ENCODE measurements at places on chromosomes 12 and 14.

DNA sequence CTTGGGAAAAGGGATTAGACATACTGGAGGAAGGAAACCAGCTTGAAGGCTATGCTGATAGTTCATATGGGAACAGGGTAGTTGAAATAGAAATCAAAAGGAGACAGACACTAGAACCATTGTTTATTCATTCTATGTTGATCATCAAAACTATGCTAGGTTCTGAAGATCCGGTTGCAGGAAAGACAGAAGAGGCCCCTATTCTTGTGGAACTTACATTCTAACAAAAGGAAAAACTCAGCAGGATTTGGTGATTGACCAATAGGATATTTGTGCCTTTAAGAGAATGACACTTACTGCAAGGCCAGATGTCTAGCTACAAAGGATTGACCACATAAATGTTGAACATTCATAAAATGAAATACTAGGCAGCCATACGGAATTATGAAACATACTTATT, 179.2 kb downstream of the AKAP6 start:
- no peak for DNase-seq

- no peak for DNase-seq
Observed at GRCh38 chr12:132170637-132171292, 26.5 kb downstream of the NOC4L start.

GRCh38 chr14:95258754-95259593, 60.7 kb downstream of the CLMN start:
- no peak for DNase-seq

DNA sequence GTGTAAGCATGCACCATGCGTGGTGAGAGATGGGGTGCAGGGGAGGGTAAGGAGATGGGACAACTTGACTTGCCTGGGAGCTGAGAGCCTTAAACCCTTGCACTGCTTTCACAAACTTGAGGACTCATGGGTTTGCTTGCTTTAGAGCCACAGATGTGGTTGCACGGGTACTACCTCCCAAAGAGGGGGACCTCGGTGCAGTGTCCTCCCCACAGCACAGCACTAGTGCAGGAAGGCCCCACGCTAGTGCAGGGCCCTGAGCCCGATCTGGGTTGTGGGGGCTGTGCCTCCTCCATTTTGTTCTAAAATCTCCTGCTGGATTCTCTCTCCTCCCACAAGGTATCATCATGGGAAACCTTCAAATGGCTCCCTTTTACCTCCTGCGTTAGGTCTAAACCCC, 11.2 kb downstream of the KRT72 start:
- no peak for DNase-seq

DNA sequence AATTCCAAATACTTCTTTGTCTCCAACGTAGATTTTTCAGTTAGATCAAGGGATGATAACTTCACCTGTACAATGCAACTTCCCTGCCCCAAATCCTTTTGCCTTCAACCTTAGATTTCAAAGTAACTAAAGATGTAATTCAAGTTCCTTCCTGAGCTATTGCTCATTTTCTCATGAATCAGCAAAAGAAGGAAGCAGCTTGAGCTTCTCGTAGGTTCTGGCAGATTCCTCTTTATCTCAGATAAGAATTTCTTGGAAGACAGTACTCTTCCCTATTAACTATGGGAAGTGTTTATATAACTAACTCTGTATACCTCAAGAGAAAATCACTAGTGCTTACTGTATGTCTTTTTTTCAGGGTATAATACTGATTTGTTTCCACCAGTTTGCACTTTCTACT, 203.8 kb downstream of the RASSF9 start:
- no peak for DNase-seq

GRCh38 chr12:47805417-47805816, 14.3 kb downstream of the HDAC7 start:
- DNase-seq: no peak

DNA sequence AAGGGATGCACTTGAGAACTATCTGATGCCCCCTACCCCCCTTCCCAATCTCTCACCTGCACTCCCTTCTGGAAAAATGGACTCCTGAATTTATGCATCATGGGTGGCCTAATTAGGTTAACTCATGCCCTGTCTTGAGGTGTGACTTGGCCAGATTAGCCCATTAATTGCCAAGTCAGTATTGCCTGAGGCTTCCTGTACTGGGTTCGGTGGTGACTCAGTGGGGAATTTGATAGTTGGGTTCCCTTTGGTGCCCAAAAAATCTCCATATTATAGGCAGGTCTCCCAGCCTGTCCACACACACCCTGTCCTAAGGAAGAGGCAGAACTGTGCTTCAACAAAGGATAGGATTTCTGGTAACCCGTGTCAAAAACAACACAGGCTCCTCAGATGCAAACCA, 146.1 kb downstream of the CHST11 start:
- DNase-seq: no peak

- no peak for DNase-seq
Observed at GRCh38 chr12:43293396-43293795, 258.6 kb downstream of the ADAMTS20 start.

DNA sequence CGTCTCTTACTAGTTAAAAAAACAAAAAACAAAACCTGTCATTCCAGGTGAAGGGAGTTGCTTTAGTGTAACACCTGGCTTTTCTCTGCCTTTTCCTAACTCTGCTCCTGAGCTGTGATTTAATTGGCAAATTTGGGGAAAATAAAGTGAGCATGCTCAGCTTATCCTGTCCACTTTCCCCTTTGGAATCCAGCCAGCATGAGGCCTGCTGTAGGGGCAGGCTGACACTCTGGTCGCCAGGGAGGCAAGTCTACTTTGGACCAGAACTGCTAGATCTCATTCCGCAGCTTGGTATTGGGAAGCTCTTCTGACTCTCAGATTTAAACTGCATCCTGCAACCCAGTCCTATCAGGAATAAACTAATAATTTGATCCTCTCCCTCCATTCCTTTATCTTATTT, 30.1 kb downstream of the CDKN1B start:
- no peak for DNase-seq

- DNase-seq: peak; percentile 39
Observed at GRCh38 chr12:123237646-123238329, 4.6 kb downstream of the MTRFR start.

DNA sequence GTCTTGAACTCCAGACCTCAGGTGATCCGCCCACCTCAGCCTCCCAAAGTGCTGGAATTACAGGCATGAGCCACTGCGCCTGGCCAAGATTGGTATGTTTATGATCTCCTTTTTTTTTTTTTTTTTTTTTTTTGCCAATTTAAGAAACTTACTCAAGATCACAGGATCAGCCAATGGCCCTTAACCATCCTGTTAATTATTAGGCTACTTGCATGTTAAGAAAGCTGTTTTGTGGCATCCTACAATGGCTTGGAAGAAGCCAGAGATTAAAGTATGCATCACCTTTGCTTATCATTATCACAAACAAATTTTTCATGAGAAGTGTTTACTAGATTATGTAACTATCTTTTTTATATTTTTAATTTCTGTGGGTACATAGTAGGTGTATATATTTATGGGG, 140.2 kb downstream of the BCAT1 start:
- DNase-seq: no peak

DNA sequence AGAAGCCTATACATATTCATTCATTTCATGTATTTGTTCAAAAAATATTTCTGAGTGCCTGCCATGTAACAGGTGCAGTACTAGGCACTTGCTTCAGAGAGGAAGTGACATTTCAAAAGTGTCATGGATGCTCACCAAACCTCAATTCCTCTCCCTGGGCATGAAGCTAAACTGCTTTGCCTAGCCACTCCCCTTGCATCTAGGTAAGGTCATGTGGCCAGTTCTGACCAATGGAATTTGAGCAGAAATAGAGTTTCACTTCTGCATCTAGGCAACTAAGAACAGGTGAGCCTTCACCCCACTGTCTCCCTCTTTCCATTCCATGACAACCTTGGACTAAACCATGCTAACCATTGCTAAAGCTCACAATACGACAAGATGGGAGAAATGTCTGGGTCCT, 27.6 kb downstream of the TC2N start:
- no peak for DNase-seq

GRCh38 chr14:49691031-49691430, 1.9 kb upstream of the KLHDC1 start:
- DNase-seq: no peak

DNA sequence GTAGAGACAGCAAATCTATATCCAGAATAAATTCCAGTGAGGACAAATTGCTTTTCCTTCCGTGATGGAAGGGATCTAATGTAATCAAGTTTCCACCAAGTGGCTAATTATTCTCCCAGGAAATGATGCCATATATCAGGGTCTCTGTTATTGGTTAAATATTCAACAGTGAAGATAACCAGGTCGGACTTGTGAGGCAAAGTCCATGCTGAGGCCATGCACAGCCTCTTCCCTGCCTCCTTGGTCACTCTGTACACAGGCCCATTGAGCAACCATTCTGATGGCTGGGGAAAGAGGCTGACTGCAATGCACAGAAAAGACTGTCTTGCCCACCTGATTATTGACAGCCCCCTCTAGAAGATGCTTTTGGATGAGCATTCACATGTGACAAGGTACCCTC, 90.1 kb downstream of the TNFAIP2 start:
- no peak for DNase-seq

Data from GM19239 (cell line).